ENCODE measurements at places on chromosomes 12 and 14.

- DNase-seq = no peak
Measured at GRCh38 chr14:99426813-99427346, 53.8 kb downstream of the SETD3 start.

DNA sequence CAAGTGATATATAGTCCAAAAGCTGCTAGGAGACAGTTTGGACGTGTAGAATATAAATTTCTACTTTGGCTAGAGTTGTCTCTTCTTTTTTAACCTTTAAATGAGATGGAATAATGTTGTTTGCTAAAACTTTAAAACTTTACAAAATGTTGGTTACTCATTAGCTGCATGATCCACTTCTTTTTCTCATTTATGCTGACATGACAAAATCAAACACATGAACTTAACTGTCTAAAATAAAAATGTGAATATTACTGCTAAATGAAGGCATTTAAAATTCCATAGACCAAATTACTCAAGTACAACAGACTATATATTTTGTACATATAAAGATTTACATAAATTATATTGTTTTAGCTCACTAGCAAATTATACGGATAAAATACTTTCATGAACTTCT, 135.9 kb upstream of the ABCD2 start:
- DNase-seq = no peak

DNA sequence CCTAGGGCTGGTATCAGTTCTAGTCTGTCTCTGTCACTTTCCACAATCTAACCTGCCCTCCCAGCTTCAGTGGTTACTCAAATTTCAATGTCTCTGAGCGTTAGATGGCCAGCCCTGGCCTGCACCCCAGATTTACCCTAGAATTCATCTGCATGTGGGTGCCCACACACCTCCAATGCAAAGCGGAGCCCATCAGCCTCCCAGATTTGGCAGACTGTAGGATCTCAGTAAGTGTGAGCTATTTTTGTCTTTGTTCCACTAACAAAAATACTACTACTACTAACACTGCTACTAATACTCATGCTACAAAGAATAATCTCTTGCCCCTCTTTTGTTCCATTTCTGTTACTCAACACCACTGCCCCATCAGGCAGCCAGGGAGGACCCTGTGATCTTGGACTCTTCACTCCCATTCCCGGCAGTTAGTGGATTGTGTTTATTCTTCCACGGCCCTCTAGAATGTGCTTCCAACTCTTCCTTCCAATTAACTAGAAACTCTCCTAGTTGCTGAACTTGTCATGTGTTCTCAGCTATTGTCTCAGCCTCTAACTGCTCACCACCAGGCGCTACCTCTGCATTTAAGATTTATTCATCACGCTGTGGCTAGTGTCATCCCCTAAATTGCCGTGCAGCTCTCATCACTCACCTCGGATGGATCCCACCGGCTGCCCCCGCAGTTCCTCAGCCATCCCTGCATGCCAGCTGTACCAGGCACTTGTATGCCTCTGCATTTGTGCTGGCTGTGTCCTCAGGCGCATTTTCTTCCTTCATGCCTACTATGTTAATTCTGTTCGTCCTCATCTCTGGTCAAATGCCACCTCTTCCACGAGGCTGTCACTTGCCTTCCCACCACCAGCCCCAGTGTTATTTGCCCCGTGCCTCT, 150.6 kb upstream of the HIF1A start:
- DNase-seq = no peak

- no peak for DNase-seq
Measured at GRCh38 chr12:70609203-70609602, 28.0 kb downstream of the PTPRB start.

DNA sequence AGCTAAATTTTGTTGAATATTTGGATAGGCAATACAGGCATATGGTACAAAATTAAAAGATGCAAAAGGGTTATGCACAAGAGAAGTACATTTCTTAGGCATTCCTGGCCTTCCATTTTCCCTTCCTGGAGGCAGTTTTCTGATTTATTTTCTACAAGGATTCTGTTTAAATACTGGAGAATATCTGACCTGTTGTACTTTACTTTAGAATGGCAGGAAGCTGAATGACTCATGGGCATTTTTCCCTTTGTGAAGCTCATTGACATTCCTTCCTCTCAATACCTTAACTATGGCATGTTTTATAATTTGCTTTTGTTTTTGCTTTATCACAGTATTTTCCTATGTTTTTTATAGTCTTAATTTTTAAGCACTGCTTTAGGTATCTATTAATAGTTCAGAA, 62.7 kb downstream of the RCOR1 start:
- no peak for DNase-seq

- DNase-seq = no peak
Measured at GRCh38 chr14:81371802-81372201, 28.3 kb downstream of the STON2 start.
